Left colon (tissue), 2 donors: ENCODE measurements at places on chromosomes 7 and 10. TPM values are rescaled to one million over a fixed set of nuclear protein-coding genes. Genes with fewer than 3 reads are reported as not detected.

Gene RET
- total RNA-seq: 1.5 TPM

Gene BTBD16
- total RNA-seq: 0.15 TPM

Gene TMEM26
- 0.40 TPM for total RNA-seq

Gene MACC1
- 9.7 TPM for total RNA-seq

Gene PRKRIP1
- 16.0 TPM for total RNA-seq

Gene DOCK4
- total RNA-seq: 6.6 TPM
